ENCODE measurements at places on chromosomes 4 and X.
A peak's percentile ranks its signal among the peaks of the same experiment; 100 is the strongest.

DNA sequence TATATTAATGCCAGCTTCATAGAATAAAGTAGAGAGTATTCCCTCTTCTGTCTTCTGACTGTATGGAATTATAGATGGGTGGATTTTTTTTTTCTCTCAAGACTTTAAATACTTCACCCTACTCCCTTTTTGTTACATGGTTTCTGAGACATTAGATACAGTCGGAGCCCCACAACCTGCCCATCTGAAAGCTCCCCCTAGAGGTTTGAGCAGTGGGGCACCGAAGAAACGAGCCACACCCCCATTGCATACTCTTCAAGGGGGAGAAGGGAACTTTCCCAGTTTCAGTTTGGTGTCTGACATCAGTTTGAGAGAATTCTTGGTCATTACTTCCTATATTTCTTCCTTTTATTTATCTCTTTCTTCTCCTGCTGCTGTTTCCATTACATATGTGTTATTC, 437.6 kb upstream of the AGA start:
- DNase-seq = no peak

DNA sequence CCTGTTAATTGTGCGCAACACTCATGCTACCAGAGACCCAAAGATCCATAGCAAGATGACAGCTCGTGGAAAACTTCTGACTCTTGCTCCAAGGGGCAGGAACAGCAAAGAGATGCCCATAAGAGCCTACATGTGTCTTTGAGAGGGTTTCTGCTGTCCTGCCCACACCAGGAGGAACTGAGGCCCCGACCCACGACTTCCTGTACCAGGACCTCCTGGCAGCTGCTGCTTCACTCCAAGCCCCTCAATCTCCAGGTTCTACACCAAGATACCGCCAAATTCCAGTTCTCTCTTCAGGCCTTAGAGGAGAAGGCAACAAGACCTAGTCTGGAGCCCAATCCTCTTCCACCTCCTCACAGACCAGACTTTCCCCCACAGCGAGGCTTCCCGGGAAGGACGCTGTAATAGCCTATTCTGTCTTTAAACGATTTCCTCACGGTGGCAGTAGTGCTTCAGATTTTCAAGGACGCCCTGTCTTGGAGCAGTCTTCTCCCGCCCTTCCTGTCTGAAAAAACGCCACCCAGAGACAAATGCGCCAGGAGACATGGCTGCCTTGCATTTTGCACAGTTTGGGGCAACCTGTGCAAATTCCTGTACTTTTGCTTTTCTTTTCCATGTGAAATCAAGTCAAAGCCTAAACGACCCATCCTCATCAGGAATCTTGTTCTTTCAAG, 230.2 kb upstream of the STK26 start:
- DNase-seq = no peak

DNA sequence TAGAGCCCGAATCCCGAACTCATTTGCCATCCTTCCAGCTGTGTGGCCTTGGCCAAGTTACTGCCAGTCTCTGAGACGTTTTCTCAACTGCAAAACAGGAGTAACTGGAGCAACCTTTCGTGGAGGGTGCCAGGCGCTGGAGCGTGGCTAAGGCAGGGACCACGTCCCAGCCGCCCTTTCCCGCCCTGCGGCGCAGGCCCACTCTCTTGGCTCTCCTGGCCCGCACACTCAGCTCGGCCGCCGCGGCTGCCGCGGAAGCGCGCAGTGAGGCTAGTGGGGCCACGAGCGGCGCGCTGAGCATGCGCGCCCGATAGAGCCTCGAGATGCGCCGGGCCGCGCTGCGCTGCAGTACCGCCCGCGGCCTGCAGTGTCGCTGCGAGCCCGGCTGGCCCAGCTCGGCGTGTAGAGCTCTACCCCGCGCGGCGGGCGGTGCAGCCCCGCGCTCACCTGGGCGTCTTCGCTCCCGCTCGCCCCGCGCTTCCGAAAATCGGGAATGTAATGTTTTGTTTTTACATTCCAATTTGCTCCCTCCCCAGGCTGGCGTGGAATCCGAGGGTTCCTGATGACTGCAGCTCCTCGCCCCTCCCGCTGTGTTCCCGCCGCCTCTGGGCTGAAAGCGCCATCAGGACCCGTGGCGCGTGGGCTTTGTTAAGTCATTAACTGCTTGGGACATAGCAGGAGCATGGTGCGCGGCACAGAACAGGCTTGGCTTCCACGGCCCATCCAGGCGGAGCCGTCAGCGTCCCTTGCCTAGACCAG, 4.0 kb upstream of the ZNF518B start:
- DNase-seq = peak; percentile 42

GRCh38 chrX:7054219-7055216, 93.0 kb upstream of the STS start:
- no peak for DNase-seq

DNA sequence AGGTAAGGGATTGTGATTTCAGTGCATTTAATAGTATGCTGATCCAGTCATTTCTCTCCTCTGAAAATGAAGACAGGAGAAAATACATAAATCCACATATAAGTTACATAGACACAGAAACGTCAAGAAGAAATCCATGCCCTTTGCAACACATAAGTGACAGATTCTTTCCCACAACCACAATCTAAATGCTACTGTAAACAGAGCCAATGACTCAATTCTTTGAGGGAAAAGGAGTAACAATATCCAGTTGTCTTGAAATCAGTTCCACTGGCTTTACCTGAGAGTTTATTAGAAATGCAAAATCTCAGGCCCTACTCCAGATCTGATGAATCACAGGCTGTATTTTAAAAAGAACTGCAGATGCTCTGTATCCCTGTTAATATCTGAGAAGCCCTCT, 66.4 kb downstream of the ARAP2 start:
- no peak for DNase-seq

DNA sequence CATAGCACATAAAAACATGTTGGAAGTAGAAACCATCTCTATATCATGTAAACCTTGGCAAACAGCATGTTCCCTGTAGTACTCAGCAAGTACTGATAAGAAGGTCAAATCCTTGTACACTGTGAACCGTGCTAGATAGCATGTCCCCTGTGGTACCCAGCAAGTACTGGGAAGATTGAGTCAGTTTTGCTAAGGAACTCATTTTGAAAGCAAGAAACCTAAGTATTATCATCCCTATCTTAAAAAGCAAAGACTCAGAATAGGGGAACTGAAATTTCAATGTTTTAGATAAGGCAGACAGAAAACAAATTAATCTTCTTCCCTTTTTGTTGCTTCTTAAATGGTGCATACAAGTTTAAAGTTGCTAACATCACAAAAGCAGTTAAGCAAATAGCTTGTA, 180.2 kb downstream of the RBM46 start:
- DNase-seq = no peak

DNA sequence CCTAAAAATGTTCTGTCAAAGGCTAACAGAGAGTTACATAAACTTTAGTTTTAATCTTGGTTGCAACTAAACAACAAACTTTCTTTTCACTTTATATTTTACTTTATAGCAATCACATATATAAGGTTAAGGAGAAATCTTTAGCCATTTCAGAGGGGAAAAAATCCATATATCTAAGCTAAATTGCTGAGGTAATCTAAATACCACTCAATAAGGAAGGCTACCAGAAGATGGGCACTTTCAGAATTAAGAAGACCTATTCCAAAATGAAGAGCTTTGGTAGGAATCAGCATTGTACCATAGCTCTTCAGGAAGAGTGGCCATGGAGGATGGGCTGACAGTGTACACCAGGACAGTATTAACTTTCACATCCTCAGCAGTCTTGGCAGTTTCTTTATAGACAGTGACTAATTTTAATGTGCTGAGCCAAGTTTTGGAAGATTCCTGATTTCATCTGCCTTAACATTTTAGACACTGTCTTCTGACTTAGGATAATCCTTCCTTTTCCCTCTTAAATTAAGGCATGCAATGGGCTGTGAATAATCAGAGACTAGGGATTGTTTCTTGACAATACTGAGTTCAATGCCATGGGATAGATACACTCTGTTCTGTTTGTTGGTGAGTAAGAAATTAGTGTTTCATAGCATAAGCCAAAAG, 7.1 kb downstream of the FAT4 start:
- DNase-seq = no peak

DNA sequence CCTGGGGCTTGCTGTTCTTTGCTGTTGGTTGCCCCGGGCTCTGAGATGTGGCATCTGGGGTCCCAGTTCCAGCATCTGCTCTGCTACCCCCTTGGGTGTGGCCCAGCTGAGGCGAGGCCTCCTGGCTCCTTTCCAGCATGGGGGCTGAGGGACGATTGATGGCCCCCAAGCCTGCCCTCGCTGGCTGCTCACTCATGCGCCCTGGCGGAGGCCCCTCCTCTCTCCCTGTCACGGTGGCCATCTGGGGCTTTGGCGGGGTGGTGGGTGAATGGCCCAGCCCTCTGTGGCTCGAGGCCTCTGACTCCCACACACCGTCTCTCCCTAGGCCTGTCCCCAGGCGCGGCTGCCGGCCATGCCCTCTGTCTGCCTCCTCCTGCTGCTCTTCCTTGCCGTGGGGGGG, 1.8 kb downstream of the PLXNA3 start:
- no peak for DNase-seq

- no peak for DNase-seq
Observed at GRCh38 chr4:22483551-22483981, 32.3 kb downstream of the ADGRA3 start.

DNA sequence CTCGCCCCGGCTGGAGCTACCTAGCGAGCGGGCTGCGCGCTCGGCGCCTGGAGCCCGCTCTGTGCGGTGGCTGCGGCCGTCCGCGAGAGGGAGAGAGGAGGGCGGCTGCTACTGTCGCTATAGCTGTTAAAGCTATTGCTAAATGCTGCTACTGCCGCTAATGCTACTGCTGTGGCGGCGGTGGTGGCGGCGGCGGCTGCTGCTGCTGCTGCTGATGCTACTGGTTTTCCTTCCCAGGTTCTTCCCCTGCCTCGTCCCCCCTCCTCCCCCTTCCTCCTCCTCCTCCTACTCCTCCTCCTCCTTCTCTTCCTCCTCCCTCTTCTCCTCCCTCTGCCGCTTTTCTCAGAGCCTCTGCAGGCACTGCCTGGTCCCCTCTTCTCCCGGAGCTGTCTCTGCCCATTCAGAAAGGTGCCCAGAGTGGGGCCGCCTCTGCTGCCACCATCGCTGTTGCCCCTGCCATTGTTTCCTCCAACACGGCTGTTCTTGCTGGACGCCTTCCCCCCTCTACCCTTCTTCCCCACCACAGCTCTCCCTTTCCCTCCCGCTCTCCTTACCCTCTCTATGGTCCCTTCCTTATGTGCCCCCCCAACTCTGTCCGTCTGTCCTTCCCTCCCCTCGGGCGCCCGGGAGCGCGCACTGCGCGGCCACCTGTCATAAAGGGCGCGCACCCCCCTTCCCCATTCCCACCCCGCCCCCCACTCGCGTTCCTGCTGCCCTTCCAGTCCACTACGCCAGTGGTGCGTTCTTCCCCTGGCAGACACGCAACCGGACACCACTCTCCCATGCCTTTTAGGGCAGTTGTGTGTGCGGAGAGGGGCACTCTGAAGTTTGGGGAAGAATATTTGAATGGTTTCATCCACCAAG, at the start of gene NEXMIF:
Gene NEXMIF, minus strand, starts transcription at position 228 of the 864 bp plus-strand sequence.
- DNase-seq = no peak

DNA sequence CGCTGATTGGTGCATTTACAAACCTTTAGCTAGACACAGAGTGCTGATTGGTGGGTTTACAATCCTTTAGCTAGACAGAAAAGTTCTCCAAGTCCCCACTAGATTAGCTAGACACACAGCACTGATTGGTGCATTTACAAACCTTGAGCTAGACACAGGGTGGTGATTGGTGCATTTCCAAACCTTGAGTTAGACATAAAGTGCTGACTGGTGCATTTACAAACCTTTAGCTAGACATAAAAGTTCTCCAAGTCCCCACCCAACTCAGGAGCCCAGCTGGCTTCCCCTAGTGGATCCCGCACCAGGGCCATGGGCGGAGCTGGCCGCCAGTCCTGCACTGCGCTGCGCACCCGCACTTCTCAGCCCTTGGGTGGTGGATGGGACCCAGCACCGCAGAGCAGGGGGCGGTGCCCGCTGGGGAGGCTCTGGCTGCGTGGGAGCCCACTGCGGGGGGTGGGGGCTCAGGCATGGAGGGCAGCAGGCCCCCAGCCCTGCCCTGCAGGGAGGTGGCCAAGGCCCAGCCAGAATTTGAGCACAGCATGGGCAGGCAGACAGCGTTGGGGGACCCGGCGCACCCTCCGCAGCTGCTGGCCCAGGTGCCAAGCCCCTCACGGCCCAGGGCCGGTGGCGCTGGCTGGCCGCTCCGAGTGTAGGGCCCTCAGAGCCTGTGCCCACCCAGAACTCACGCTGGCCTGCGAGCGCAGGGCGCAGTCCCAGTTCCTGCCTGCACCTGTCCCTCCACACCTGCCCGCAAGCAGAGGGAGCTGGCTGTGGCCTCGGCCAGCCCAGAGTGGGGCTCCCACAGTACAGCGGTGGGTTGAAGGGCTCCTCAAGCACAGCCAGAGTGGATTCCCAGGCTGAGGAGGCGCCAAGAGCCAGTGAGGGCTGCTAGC, 608.9 kb upstream of the LCORL start:
- no peak for DNase-seq

DNA sequence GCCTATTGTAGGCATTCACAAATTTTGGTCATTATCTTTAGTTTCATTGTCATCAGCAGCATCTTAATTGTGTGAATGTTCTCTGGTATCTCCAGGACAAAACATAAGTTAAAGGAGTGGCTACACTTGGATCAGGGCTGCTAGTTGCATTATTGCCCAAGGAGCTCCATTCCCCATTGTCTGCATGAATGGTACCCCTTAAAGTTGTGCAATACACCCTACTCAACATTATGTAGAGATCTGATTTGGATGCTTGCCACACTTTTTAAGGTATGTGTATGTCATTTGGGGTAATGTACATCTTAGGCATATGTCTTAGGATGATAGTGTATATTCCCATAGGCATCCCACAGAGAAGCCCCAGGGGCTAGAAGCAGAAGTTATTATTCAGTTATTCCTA, 2.9 kb downstream of the GRXCR1 start:
- DNase-seq = no peak
